ENCODE measurements at places on chromosomes 11 and 22.
A peak's percentile ranks its signal among the peaks of the same experiment; 100 is the strongest.

GRCh38 chr11:66904981-66905521, 48.2 kb downstream of the LRFN4 start:
- DNase-seq: no peak

DNA sequence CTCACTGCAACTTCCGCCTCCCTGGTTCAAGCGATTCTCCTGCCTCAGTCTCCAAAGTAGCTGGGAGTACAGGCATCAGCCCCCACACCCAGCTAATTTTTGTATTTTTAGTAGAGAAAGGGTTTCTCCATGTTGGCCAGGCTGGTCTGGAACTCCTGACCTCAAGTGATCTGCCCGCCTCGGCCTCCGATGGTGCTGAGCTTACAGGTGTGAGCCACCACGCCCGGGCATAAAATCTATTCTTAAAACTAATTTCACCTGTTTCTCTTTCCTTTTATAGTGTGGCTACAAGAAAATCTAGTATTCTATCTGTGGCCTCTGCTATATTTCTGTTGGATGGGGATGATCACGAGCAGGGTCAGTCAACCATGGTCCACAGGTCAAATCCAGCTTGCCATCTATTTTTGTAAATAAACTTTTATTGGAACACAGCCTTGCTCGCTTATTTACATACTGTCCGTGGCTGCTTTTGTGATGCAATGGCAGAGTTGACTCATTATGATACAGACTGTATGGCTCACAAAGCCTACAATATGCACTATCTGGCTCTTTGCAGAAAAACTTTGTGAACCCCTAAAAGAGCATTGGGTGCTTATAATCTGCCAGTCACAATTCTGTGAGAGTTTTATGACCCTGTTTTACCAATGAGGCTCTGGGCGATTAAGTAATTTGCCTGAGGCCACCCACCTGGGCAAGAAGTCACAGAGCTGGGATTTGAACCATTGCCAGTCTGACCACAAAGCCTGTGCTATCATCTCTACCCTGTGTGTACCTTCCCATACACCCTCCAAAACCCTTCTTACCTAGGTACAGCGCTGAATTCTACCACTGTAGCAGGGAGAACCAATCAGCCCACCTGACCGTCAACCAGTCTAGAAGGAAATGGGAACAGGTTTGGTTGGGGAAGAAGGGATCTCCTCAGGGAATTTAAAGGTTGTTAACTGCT, 28.3 kb downstream of the SLC1A2 start:
- no peak for DNase-seq

GRCh38 chr22:27686534-27686933, 115.0 kb downstream of the MN1 start:
- DNase-seq: peak; percentile 68

DNA sequence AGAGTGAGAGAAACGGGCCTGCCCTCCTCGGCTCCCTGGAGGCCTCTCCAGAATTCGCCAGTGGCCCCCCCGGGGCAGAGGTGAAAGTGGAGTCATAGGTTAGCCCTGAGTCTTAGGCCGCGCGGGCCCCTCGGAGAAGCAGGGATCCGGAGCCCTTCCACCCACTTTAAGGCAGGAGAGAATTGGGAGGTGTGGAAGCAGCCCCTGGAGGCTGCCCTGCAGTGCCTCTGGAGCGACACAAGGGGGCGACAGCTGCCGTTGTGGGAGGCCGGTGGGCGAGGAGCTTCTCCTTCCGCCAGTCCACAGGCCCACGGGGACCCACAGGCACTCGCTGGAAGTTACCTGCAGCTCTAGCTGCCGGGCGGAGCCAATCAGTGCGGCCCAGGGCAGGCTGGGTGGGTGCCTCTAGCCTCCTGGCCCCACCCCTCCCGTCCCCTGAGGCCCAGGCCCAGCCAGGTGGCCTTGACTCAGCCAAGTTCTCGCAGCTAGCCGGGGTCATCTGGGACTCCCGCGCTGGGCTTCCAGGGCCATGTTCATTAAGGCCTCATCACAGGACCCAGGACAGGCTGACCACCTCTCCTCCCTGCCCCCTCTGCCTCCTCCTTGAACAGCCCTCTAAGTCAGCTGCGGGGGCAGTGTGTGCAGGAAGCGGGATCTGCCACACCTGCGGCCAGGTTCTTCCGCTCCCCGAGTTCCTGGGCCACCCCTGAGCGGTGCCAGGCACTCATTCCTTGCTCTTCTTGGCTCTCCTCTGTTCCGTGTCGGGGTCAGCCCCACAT, 5.0 kb downstream of the DGKZ start:
- peak; percentile 75 for DNase-seq

GRCh38 chr11:68215087-68215445, 2.0 kb upstream of the KMT5B start:
- no peak for DNase-seq

GRCh38 chr11:82907371-82907770, 5.8 kb downstream of the DDIAS start:
- DNase-seq: no peak

GRCh38 chr11:78642979-78643675, 68.5 kb upstream of the NARS2 start:
- DNase-seq: no peak

GRCh38 chr11:74822170-74822569, 73.5 kb downstream of the RNF169 start:
- DNase-seq: no peak

DNA sequence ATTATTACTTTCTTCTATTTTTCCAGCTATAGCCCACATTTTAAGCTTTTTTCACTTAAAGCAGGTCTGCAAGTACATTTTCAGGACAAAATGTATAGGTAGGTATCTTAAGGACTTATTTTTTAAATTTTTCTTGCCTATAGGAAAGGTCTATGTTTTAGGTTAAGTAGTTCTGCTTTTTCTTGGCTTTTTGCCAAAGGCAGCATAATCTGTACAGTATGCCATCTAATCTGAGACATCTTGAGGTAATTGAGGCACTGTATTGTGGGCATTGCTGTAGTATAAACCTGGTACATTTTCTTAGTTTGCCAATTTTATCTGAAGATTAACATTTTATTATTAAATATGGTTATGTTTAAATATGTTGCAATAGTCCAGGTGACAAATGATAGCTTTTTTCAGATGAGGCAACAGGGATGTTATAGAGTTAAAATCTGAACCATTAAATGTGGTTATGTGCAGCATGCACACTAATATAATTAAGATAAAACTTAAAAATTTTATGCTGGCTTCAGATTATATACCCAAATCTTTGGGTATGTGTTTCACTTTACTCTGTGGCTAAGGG, 42.9 kb downstream of the QSER1 start:
- DNase-seq: no peak

DNA sequence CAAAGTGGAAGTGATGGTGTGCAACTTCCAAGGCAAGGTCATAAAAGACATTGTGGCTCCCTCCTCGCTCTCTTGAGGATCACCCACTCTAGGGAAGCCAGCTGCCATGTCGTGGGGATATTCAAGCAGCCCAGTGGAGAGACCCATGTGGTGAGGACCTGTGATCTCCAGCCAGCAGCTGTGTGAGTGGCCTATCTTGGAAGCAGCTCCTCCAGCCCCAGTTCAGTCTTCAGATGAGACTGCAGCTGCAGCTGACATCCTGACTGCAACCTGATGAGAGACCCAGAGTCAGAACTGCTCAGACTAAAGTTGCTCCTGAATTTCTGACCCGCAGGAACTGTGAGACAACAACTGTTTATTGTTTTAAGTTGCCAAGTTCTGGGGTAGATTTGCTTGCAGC, 86.4 kb upstream of the GRK3 start:
- no peak for DNase-seq

- DNase-seq: no peak
Observed at GRCh38 chr22:48744283-48744641, 1083.4 kb downstream of the BRD1 start.

- DNase-seq: no peak
Observed at GRCh38 chr11:65291613-65292012, 23.1 kb upstream of the CDC42EP2 start.

DNA sequence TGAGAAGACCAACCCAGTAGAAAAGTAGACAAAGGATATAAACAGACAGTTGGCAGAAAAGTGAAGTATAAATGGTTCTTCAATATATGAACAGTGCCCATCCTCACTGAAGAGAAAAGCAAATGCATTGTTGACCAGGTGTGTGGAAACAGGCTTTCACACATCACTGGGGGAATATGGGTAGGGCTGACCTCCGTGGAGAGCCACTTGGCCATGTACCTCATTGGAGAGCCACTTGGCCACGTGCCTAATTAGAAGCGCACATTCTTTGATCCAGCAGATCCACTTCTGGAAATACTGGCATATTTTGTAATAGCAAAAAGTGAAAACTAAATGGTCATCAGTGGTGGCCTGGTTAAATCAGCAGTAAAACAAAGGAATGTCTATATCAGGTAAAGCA, 43.2 kb downstream of the PPP6R3 start:
- no peak for DNase-seq

GRCh38 chr11:121311373-121311772, 18.8 kb downstream of the SC5D start:
- no peak for DNase-seq

- no peak for DNase-seq
Observed at GRCh38 chr11:13328286-13328685, 50.7 kb downstream of the BMAL1 start.

DNA sequence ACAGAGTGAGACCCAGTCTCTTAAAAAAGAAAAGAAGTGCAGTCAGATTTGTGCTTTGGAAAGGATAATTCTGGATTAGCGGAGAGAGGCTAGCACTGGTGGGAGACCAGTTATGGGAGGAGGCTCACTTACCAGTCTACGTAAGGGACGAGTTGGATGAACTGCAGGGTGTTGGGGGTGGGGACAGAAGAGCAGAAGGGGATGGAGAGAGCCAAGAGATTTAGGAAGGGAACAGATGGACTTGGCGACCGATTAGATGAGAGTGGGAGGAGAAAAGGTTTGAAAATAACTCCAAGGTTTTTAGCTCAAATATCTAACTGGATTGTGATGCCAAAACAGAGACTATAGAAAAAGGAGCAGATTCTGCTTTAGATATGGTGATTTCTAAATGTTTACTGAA, 81.4 kb downstream of the SFI1 start:
- DNase-seq: no peak

DNA sequence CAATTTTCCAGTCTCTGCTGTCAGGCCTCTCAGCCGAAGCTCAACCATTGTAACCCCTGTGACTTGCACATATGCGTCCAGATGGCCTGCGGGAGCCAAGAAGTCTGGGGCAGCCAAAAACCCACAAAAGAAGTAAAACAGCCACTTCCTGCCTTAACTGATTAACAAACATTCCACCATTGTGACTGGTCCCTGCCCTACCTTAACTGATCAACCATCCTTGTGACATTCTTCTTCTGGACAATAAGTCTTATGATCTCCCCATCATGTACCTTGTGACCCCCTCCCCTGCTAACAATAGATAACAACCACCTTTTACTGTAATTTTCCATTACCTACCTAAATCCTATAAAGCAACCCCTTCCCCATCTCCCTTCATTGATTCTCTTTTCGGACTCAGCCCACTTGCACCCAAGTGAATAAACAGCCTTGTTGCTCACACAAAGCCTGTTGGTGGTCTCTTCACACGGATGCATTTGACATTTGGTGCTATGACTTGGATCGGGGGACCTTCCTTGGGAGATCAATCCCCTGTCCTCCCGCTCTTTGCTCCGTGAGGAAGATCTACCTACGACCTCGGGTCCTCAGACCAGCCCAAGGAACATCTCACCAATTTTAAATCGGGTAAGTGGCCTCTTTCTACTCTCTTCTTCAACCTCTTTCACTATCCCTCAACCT, 1.3 kb upstream of the NDUFC2 start:
- DNase-seq: no peak

DNA sequence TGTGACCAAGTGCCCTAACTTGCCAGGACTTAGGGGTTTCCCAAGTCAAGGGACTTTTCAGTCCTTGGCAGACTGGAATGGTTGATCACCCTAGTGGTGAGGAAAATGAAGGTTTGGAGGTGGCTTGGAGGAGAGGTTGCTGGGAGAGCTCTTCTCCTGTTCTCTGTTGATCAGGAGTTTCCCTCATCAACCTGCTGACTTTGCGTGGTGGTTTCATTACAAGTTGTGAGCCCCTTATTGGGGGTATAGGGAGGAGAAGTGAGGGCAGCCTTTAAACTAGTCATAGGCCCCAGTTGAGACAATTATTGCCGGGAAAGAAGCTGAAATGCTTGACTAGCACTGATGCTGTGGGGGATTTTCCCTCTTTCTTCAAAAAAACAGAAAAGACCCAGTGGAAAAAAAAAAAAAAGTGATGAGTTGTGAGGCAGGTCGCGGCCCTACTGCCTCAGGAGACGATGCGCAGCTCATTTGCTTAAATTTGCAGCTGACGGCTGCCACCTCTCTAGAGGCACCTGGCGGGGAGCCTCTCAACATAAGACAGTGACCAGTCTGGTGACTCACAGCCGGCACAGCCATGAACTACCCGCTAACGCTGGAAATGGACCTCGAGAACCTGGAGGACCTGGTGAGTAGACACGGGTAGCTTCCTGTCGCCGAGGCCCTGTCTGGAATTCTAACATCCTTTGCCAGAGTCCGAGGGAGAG, at the start of gene CXCR5:
TSS of gene CXCR5 (plus strand) at position 525 of the 704 bp plus-strand sequence. CDS start at position 575, 50 bp downstream.
- DNase-seq: no peak

GRCh38 chr22:40396882-40397281, 26.5 kb downstream of the SGSM3 start:
- DNase-seq: no peak

GRCh38 chr22:50737728-50738648, at the start of gene ACR:
Gene ACR, plus strand, starts transcription at chr22:50738204. Its CDS starts 32 bp downstream, at chr22:50738236.
- no peak for DNase-seq

DNA sequence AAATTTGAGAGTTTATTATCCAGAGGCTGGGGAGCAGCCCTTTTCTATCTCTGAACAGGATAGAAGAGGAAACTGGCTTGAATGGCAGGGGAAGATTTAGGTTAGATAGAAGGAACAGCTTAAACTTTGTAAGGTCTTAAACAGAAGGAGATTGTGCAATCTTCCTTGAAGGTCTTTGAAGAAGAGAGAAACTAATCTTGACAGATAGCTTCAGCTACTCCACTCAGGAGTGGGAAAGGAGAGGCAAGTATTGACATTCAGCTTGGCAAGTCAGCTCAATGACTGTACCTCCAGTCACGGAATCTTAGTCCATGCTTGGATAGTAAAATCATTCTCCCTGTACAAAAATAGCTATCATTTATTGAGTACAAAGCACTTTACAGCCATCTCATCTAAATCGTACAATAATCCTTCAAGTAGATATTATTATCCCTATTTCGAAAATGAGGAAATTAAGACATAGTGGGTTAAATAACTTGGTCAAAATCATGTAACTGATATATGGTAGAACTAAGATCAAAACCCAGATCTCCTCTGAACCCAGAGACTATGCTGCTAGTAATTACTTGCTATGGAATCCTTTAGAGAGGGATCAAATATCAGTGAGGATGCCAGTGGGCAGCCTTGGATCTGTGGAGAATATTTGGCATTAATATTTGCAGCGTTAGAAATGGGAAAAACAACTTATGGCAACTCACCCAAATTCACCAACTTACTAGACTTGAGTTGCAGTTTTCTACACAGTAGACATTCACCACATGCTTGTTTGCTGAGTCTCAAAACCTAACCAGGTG, 14.6 kb downstream of the C11orf97 start:
- no peak for DNase-seq

- peak; percentile 52 for DNase-seq
Observed at GRCh38 chr11:123429336-123429735, 733 bp upstream of the GRAMD1B start.

DNA sequence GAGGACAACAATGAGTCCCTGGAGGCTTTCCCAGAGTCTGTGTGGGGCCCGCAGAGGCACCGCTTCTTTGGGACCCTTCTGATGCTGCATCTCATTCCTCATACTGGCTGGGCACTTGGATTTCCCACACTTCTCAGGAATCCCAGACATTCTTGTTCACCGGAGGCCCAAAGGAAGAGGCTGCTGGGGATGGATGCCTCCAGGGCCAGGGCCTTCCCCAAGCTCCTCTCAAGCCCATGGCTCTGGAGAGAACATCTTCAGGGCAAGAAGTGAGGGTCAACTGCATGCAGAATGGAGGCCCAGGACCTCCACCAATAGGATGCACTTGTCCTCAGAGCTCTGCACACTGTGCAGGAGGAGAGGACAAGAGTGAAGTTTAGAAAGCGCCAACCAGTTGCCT, 34.6 kb downstream of the DKK3 start:
- DNase-seq: no peak

Data from H54 (cell line).